ENCODE measurements at places on chromosomes 7 and 10.

- no peak for DNase-seq
These were observed 332.2 kb upstream of the MTPN start for GRCh38 chr7:136309407-136309806.

- DNase-seq, result no peak
These were observed 5.9 kb downstream of the PGAM2 start for GRCh38 chr7:44059219-44060090.

DNA sequence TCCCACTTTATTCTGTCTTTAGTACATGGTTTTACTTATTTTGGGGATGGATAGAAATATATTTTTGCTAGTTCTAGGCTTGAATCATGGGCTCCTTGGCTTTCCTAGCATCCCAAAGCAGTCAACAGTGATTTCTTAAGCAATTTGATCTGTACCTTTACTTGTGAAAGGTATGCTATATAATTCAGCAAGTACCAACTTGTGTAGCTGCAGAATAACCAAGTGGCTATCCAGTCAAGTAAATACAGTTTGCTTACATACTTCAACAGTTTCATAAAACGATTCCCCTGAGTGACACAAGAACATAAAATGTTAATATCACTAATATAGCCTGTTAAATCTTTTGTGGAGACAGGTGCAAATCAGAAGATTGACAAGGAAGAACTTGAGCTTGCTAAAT lies 67.2 kb downstream of the PODXL start:
- DNase-seq, result no peak

GRCh38 chr10:71752391-71753090 lies 20.8 kb downstream of the VSIR start:
- no peak for DNase-seq

DNA sequence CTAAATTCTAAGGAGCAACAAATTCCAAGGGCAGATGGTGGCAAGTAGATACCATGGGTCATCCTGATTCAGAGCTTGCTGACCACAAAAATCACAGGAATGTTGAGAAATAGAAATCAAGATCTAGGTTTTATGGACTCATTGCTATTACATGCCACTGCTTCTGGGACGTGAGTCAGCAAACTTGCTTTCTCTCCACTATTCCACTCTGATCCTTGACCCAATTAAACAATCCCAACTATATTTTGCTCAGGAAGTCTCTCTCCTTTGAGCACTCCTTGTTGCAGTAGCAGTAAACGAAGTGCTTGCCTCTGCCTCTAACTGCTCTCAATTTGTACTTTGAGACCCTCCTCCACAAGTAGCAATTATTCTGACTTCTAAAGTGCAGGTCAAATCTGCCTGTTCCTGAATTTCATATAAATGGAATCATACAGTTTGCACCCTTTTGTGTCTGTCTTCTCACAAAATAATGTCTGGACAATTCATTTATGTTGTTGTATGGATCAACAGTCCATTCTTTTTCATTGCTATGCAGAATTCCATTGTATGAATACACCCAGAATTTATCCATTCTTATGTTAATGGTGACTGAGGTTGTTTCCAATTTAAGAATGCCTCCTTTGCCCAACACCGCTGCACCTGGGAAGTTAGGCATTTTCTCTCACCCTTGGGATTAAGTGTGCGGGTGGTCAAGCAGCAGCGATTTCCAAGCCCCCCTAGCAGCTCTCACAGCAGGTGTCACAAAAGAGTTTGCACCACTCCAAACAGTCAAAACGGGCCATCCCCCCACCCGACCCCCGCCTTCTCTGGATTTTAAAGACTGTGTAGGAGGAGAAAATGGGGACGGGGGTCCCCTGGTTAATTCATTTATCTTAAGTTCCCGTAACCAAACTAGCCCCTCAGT lies 35.9 kb downstream of the ACSM6 start:
- no peak for DNase-seq

DNA sequence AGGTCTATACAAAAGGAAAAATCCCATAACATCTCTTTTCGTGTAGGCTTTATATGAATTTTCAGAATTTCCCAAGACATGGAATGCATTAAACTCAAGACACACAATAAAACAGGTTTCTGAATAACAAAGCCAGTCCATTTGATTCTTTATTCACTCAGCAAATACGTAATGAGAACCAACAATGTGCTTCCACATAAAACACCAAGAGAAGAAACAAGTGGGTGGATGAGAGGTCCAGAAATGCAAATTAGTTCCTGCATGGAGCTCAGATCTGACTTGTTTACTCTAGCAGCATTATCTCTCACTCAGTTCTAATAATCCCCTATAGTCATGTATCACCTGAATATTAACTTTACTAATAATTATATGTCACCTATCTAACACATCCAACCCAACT lies 249.5 kb downstream of the LRRTM3 start:
- peak; percentile 64 for DNase-seq

DNA sequence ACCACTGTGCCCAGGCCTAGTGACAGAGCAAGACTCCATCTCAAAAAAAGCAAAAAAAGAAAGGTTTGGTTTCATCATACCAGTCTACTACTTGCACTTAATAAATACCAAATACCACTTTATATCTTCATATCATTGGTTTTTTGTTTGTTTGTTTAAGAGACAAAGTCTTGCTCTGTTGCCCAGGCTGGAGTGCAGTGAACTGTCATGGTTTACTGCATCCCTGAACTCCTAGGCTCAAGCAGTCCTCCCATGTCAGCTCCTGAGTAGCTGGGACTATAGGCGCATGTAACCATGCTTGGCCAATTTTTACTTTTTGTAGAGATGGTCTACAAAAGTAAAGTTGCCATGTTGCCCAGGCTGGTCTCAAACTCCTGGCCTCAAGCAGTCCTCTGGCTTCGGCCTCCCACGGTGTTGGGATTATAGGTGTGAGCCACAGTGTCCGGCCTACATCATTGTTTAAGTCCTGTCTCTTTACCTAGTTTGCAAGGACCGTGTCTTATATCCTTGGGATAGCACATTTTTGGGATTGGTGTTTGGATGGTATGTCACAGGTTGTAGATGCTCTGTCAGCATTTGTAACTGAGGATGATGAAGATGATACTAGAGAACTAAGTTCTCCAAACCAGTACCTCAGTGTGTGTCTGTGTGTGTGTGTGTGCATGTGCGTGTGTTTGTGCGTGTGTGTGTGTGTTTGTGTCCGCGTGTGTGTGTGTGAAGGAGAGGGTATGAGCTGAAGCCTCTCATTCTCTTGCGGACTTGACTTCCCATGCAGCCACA lies 9.3 kb downstream of the LMTK2 start:
- DNase-seq, result no peak

GRCh38 chr7:86768394-86768793 lies 124.7 kb downstream of the GRM3 start:
- DNase-seq, result no peak

GRCh38 chr10:13462551-13462950 lies 66.3 kb downstream of the BEND7 start:
- DNase-seq, result no peak

DNA sequence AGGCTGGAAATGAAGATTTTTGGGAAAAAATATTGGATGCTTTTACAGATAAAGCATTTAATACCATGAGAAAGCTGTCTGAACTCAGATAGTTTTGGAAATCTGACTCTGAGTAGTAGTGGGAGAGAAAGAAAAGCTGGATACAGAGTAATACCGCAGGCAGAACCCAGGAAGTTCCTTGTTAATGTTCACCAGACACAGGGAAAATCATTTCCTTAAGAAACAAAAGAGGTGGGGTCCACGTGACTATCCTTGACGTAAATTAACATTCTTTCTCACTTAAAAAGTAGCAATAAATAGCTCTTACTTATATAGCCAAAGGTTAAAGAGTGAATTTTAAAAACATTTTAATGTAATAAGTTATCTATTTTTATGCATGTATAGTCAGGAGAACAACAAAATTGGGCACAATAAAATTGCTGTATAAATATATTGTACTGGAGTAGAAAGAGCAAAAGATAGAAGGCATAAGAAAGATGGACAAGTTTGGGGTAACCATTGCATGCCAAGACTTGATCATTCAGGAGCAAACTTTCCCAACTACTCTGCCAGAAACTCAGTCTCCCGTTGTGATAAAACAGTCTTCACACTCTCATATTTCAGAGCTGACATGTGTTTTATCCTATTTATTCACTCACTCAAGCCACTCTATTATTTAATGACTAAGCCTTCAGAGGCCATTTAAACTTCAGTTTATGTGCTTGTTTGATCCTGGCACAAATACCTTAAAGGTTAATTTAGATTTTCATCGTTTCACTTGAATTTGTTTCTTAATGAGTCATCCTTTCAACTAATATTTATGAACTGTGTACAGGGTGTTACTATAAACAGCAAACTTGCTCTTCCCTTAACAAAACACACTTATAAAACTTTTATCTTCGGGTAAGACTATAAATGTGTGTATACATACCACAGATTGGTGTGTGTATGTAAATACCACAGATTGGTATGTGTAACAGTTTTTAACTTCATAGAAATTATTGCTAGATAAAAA lies 143.1 kb downstream of the GNAI1 start:
- no peak for DNase-seq

DNA sequence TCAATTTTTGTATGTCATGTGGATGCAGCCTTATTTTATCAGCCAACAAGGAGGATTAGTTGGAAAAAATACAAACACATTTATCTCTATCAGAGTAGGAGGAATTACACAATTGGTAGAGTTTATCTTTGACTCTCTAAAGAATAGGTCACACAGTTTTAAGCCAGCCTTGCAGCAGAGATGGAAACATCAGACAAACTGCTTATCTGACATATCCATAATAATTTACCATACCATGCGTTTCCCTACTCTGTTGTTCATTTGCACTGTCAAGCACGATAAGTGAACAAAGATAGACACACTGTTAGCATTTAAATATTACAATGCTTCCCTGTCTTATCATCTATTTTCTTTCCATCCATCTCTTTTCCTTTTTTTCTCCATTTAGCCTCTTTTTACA lies 283.7 kb upstream of the SMIM30 start:
- DNase-seq, result no peak

GRCh38 chr7:2755531-2755930 lies 67.5 kb downstream of the AMZ1 start:
- no peak for DNase-seq

DNA sequence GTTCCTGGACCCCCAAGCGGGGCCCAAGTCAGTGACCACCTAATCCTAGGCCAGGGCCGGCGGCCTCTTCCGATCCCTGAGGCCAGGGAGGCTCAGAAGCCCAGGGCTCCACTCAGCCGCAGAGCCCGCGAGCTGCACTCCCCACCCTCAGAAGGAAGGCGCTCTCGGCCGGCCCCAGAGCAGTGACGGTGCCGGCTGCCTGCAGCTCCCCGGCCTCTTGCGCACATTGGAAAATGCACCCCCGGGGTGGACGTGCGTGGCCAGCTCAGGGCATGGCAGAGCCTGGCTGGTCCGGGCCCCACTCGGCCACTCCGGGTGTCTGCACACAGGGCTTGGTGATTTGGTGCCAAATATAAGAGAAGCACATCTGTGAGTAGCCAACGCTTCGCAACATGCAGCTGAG lies 269.1 kb downstream of the PTPRN2 start:
- DNase-seq, result no peak

DNA sequence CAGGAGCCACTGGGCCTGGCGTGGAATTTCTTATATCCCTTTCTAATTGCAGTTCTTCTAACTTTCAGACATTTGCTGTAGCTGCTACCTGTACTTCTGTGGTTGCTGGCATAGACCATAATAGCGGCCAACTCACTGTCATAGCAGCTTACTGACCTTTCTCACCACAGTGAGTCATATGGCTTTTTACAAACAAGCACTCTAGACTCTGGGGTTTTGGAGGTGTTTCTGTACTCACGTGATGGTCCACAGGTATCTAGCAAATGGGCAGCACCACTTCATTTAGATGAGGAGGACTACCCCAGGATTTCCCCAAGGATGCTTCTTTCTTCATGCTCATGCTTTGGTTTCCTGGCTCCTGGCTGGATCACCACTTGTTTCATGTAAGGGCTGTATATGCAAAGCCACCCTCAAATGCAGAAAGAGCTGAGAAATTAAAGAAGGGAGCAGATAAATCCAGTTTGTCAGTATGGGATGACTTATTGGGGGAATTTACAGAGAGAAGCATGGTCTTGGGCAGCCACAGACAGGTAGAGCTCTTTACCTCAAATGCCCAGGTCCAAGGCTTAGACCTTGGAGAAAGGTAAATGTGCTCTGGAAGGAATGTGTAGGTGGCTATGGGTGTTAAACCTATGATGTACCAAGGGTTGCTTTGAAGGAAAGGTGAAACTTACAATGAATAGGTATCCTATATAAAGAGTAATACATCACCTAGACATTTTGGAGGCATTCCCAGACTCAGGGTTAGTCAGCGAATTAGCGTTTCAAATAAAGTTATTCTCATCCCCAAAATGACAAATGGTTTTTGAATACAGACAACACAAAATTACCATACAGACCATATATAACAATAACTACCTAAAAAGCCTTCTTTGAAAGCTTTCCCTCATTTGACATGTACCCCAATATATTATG lies 15.9 kb upstream of the SLC25A16 start:
- DNase-seq, result no peak

- no peak for DNase-seq
These were observed 20.9 kb downstream of the ANKRD7 start for GRCh38 chr7:118245267-118246040.

GRCh38 chr10:67665491-67665890 lies 30.5 kb downstream of the CTNNA3 start:
- DNase-seq, result peak; percentile 98

- DNase-seq, result no peak
These were observed 71.4 kb downstream of the INSIG1 start for GRCh38 chr7:155368894-155369600.

Measured in pons (tissue), 1 donor.